ENCODE measurements at places on chromosomes 5 and 9. TPM values are rescaled to one million over a fixed set of nuclear protein-coding genes. Genes with fewer than 3 reads are reported as not detected.

The ZNF300 gene
- 41.2 TPM for polyA plus RNA-seq

DNA sequence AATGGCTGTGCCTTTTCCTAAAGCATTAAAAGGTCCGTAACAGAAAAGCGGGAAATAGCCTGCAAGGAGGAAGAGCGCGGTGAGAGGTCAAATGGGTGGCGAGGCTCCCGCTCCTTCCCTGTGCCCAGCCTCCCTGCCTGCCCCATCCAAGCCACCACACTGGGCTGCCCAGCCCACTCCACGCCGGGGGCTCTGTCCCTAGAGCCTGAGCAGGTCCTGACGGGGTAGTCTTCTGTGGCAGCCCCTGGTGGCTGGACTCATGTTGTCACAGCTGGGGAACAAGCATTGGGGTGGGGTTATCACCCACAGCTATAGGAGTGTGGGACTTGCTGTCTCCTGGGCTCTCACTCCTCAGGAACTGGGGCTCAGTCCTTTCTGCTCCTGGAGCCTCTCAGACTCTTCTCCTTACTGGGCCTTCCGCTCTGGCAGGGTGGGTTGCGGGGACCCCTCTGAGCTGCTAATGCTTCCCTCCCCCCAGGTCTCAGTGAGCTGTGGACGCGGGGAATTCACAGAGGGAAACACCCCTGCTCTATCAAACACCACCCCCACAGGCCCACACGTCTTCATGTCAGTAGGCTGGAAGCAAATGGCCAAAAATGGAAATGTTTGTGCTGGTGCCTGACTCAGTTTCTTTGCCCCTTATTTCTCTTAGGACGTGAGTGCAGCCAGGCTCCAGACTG is 152.4 kb upstream of the PHYKPL start:
- no peak for DNase-seq

GRCh38 chr5:61394078-61394704 is 62.1 kb downstream of the ZSWIM6 start:
- no peak for DNase-seq

GRCh38 chr5:160297004-160297403 is 15.4 kb downstream of the CCNJL start:
- no peak for DNase-seq

GRCh38 chr9:136088481-136088938 is 6.6 kb downstream of the NACC2 start:
- no peak for DNase-seq

- DNase-seq: no peak
Measured at GRCh38 chr9:78158286-78158685, 77.6 kb upstream of the CEP78 start.

DNA sequence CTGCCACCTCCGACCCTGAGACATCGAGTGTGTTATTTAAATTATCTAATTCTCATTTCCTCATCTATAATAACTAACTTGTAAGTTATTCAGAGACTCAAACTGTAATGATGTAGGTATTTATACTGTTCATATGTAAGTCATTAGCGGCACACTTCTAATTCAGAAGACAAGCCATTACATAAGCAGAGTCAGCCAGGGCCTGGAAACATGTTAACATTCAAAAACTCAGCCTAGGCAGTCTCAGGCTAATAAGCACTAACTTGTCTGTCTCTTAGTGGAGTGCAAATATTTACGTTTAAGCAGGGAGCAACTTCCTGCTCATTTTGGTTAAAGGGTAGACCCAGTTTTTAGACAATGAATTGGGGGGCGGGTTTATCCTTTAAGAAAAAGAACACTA is 598.4 kb downstream of the ACTL7B start:
- no peak for DNase-seq

- DNase-seq: no peak
Measured at GRCh38 chr5:96924016-96924443, 11.8 kb upstream of the LNPEP start.

The SOHLH1 gene
- not detected for polyA plus RNA-seq

DNA sequence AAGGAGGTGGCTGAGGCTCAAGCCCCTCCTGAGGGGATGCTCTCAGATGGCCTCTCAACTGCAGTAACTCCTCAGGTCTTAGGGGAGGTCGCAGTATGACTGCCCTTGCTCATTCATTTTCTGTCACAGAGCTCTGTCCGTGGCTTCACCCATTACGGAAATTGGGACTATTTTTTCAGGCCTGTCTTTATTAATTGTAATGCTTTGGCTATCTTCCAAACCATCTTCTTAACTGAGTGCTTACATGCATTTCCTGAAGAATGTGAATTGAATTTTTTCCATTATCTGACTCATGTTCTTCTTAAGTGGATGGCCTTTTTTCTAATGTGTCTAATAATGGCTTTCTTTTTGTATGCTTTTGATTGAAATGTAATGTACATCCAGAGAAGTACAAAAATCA is 36.4 kb upstream of the SV2C start:
- no peak for DNase-seq

The ADAMTSL2 gene
- polyA plus RNA-seq: 1.5 TPM

GRCh38 chr9:77980622-77981021 is 51.0 kb downstream of the GNAQ start:
- no peak for DNase-seq

DNA sequence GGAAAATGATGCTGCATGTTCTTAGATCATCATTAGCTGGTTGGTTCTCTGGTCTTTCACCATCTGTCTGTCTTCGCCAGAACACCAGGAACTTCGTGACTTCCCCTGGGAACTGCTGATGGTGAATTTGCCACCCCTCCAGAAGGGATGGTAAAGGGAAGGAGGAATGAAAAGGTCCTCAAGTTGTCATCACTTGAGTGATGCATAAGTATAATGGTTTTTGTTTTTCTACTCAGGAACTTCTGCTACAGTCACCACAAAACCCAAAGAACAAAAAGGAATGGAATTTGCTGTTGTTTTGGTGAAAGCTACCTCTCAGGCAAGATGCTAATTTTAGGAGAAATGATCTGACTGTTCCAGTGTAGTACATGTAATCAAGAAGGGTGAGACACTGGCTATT is 328.4 kb downstream of the ARHGEF28 start:
- DNase-seq: no peak

The FBXO38 gene
- 41.3 TPM for polyA plus RNA-seq

The ATG10 gene
- 11.2 TPM for polyA plus RNA-seq

DNA sequence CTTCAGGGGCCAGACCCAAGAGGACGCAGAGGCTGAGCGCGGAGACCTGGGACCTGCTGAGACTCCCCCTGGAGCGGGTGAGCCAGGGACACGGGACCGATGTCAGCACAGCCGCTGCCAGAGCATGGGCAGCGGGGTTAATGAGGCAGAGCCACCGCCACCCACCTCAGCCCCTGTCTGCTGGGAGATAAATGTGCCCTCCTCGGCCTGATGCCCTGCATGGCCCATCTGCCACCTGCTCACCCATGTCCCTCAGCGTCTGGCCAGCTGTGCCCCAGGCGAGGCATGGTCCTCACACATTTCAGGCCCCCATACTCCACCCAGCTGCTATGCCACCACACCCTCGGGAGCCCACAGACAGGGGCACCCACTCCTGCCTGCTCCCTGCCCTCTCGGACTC is 14.9 kb downstream of the DNLZ start:
- no peak for DNase-seq

The TNFSF15 gene
- polyA plus RNA-seq: 5.2 TPM

The IFNB1 gene
- not detected for polyA plus RNA-seq

The IRX1 gene
- 56.2 TPM for polyA plus RNA-seq

DNA sequence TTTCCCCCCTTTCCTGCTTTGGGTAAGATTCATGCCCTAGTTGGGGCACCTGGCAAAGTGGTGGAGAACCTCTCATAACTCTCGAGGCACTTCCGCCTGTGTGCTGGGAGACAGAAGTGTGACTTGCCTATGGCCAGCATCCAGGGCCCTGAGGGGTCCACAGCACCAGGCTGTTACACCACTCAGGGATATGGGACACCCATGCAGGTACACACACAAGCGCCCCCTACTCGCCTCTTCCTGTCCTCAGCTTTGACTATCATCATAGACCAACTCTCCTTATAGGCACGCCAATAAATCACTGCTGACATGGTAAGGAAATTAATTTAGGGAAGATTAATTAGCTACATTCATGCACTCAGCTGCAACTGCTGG is 45.4 kb downstream of the SHB start:
- no peak for DNase-seq

The C5orf46 gene
- polyA plus RNA-seq: not detected

DNA sequence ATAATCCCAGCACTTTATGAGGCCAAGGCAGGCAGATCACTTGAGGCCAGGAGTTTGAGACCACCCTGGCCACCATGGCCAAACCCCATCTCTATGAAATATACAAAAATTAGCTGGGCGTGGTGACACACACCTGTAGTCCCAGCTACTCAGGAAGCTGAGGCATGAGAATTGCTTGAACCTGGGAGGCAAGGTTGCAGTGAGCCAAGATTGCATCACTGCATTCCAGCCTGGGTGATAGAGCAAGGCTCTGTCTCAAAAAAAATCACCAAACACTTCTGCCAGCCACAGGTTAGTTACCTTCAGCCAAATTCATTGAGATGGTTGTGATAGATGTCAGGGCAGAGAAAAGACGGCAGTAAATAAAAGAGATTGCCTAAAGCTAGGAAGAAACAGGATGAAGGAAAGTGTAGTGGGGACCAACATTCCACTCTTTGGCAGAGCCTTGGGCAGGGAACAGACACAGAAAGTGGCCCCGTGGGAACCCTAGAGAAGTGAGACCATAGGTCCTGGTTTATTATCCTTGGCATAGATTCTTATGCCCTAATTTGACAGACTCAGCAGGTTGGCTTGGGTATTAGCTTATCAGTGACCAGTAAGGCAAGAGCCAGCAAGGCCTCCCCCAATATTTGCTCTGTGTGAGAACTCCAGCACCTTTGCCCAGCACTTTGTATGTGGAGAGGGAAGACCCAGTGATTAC is 5.5 kb upstream of the CEP120 start:
- no peak for DNase-seq

The RASGRF2 gene
- 2.3 TPM for polyA plus RNA-seq
